LHCN-M2 (cell line): ENCODE measurements at places on chromosomes 16 and 17.

DNA sequence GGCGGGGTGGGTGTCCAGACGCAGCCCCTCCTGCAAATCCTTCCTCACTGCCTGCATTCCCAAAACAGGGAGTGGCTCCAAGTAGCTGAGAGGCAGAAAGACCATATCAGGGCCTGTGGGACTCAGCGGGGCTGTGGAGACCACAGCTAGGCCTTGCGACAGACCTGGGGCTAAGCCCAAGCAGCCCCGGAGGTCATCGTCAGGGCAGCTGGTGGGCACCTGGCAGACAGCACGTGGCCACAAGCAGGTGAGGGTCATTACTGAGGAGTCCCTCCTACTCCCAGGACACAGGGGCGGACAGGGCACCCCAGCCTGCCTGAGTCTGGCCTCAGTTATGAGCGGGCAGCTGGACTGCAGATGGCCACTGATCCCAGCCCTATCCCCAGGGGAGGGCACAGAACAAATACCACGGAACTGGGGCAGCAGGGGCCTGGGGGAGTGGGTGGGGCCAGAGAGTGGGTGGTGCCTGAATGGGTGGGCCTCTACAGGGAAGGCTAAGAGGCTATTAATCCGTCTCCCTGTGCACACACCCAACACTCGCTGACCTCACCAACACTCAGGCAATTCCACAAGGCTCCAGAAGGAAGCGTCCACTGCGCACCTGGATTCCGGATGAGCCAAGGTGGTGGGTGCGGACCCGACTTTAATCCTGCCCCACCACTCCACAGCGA lies 8.5 kb downstream of the HS3ST6 start:
- DNase-seq = no peak

GRCh38 chr17:17994271-17995069 lies 21.8 kb downstream of the DRC3 start:
- DNase-seq = peak; percentile 15

DNA sequence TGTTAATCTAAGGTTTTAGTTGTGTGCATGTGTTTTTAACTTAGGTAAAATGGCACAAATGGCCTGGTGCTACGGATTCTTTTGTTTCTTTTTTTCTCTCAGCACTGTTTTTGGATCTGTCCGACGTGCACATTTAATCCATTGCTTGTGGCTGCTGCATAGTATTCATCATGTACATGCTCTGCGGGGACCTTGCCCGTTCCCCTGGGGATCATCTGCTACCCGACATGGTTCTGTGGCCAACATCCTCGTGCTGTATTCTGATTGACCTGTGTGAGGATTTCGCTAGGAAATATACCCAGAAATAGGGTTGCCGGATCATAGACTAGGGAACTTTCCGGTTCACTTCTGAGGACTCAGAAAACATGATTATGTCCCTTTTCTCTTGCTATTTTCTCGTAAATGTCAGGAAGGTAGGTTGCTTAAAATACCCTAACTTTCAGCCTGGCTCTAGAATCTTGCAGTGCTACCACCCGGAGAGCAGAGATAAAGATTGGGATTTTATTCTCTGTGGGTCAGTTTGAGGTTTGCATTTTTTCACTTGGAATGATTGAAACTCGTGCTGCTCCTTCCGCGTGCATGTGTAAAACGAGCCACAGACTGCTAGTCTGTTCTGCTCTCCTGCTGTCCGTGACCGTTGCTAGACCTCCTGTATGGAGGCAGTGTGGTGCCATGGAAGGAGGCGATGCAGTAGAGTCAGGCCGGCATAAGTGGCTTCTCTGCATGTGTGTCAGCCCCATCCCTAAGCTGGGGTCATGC lies 42.9 kb downstream of the LDHD start:
- no peak for DNase-seq

DNA sequence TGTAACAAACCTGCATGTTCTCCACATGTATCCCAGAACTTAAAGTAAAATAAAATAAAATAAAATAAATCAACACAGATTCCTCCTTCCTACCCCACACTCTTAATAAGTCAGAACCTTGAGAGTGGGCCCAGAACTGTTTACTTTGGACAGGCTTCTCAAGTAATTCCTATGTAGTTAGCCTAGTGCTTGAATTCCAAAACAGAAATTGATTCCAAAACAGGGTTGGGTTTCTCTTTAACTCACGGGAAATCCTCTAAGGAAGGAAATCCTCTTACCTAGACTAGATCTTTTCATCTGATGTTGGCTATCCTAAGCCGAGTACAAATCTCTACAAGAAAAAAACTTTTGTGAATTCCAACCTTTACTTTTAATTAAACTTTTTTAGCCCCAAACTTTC lies 324.7 kb upstream of the C16orf82 start:
- no peak for DNase-seq

DNA sequence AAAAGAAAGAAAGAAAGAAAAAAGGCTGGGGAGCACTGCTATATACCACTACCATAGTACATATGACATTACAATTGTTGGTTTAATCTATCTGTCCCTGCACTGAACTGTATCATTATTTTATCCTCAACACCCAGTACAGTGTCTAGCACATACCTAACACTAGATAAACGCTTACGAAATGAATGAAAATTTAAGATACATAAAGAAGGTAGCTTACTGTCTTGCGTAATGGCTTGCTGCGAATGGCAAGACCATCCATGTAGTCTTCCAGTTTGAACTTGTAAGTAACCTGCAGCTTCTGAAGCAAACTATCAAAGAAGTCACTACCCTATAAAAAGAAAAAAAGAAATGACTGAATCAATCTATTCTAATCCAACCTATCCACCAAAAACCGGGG lies 6.6 kb downstream of the SMG6 start:
- no peak for DNase-seq

GRCh38 chr16:46756772-46757171 lies 8.6 kb upstream of the MYLK3 start:
- no peak for DNase-seq
